ENCODE measurements at places on chromosomes 13 and 19.

GRCh38 chr13:42720113-42720857 is 61.1 kb upstream of the FAM216B start:
- no peak for DNase-seq

- no peak for DNase-seq
These were observed 221.4 kb upstream of the SLC10A2 start for GRCh38 chr13:103287659-103288058.

GRCh38 chr19:32863841-32864240 is 5.7 kb downstream of the SLC7A9 start:
- DNase-seq, result no peak

GRCh38 chr13:30757026-30757742 is 21.8 kb downstream of the ALOX5AP start:
- no peak for DNase-seq

GRCh38 chr13:104737713-104738112 is 1671.5 kb upstream of the SLC10A2 start:
- DNase-seq, result no peak

GRCh38 chr19:50051964-50052363 is 26.2 kb downstream of the ZNF473 start:
- DNase-seq, result no peak

DNA sequence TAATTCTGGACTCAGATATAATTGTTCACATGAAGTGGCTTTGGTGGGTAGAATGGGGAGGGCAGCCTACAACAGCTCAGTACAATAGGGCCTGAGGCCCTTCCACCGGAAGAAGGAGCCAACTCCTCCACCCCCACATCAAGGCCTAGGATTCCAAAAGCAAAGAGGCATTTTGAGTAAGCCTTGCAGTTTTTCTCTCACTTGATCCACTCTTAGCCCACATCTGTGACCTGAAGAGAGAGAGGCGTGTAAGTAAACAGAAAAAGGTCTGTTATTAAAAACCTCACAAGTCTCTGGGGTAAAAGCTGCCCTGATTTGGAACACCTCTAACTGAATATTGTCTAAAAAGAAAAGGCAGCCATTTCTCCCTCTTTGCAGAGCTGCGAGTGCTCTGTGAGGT is 214.1 kb upstream of the KL start:
- DNase-seq, result no peak

GRCh38 chr19:28489776-28490175 is 723.2 kb downstream of the UQCRFS1 start:
- no peak for DNase-seq

- DNase-seq, result no peak
These were observed 4.6 kb upstream of the AMH start for GRCh38 chr19:2244486-2244885.

GRCh38 chr13:77827332-77827731 is 91.3 kb downstream of the EDNRB start:
- no peak for DNase-seq

GRCh38 chr13:23950736-23951510 is 53.6 kb upstream of the C1QTNF9B start:
- DNase-seq, result no peak

DNA sequence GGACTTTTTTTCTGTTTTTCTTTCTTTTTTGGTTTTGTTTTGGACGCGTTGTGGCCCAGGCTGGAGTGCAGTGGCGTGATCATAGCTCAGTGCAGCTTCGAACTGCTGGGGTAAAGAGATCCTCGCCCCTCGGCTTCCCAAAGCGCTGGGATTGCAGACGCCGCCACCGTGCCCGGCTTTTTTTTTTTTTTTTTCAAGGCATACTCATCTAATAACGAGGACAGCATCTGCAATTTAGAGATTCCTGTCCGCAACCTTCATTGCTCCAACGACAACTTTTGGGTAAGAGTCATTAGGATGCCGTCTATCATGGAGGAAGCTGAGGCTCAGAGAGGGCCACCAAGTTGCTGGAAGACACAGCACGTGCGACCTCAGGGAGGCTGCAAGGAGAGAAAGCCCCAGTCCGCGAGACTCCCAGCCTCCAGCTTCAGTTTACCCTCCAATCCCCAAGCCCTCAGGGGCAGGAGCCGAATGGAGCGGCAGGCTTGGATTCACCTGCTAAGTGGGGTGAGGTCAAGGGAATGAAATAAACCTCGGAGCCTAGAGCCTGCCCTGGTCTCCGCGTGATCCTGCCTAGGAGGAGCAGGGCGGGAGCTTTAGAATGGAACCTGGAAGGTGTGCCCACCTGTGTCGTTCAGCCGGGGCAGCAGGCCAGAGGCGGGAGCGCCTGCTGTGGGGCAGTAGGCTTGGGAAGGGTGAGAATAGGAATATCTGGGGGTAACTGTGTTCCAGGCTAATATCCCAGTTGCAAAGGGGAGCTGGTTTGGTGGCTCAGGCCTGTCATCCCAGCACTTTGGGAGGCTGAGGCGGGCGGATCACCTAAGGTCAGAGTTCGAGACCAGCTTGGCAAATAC is 676 bp upstream of the POLRMT start:
- DNase-seq, result no peak

- DNase-seq, result peak; percentile 2
These were observed 2660.1 kb upstream of the PCDH20 start for GRCh38 chr13:64075543-64076271.
